ENCODE measurements at places on chromosomes 6 and 20. TPM values are rescaled to one million over a fixed set of nuclear protein-coding genes. Genes with fewer than 3 reads are reported as not detected.

DNA sequence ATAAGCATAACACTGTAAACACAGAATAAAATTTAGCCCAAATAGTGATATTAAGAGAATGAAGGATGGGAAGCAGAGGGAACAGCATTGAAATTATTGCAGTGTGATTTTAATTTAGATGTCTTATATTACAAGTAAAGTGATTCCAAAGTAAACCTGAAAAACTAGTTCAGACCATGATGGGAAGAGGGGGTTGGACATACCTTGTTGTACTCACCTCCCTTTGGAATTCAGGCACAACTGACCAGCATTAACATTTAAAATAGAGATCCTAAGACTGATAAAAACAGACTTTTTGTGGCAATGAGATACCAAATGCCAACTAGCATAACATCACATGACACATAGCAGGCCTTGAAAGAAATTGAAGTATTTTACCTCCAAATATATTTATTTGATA, 262.6 kb upstream of the PRND start:
- no peak for DNase-seq

The FOXQ1 gene
- total RNA-seq, result 0.24 TPM

DNA sequence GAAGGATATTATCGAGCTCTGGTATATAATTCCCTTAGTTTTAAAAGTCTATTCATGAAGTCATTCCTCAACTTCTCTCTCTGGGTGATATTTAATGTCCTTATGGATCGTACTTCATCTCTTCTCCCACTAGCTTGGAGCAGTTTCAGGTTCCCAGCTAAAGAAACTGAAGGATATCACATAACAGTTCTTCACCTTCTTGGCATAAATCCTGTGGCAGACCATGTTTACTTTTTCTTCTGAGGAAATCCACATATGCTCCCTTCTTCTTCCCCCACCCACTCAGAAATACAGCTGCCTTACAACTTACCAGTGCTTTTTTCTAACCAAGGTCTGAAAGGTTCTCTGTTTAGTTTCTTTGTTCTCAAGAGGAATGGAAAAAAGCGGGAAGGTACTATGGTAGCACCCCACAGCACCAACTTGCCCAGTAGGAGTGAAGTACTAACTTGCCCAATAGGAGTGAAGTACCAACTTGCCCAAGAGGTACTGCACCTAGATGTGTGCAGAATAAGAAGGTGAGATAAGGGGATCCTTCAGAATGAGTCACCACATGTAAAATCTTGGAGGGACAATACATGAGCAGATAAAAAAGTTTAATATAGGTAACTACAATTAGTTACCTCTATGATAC, 53.1 kb downstream of the TSPYL4 start:
- peak; percentile 55 for DNase-seq

- peak; percentile 24 for DNase-seq
These were observed 42.1 kb downstream of the MAP3K4 start for GRCh38 chr6:161033667-161034066.

The IP6K3 gene
- total RNA-seq, result 4.6 TPM

DNA sequence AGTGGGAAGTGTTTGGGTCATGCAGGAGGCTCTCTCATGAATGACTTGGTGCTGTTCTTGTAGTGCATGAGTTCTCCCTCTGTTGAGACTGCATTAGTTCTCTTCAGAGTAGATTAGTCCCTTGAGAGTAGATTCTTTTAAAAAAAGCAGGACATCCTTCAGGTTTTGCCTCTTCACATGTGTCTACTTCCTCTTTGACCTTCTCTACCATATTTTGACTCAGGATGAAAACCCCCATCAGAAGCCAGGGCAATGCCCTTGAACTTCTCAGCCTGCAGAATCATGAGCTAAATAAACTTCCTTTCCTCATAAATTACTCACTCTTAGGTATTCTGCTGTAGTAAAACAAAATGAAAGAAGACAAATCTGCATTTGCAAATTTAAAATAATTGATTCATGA, 170.3 kb downstream of the CD109 start:
- DNase-seq, result no peak

GRCh38 chr6:164124473-164124872, 710.0 kb downstream of the QKI start:
- no peak for DNase-seq

DNA sequence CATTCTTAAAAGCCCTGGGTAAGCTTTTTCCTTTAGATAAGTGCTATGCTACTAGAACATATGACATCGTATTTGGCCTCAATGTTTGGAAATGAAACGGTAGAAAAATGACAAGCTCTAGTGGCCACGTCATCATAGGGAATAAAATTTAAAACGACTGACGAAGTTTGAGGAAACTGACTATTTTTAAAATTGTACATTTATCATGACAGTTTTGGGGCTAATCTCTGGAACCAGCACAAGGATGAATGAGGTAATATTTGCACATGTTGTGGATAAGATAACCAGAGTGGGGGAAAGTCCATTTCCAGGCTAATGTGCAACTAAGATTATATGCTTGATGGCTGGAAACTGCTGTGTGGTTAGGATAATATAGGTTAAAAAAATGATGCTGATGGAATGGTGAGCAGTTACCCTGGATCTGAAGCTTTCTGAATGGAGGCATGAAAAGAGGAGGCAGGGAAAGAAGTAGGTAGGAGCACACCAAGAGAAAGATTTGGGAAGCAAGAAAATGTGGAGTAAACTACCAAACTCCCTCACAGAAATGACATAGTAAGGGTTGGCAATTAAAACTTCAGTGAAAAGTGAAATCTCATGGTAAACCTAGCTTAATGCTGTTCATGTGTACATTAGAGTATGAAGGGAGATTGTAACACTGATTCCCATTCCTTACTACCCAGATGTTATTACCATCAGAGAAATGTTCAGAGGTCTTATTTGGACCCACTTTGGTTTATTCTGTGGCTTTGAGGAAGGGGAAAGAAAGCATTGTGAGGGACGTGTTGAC, 42.7 kb upstream of the CEP162 start:
- no peak for DNase-seq

The SALL4 gene
- 15.0 TPM for total RNA-seq

GRCh38 chr6:20126789-20127653, 85.2 kb downstream of the MBOAT1 start:
- no peak for DNase-seq

The ADNP gene
- 63.9 TPM for total RNA-seq

The PTK7 gene
- total RNA-seq, result 728 TPM

- peak; percentile 25 for DNase-seq
These were observed at the start of gene EYA4 for GRCh38 chr6:133241086-133241900. Gene EYA4, plus strand, starts transcription at chr6:133241357. Its CDS starts 33,424 bp downstream, at chr6:133274781.

- no peak for DNase-seq
These were observed 6.1 kb downstream of the PRDM13 start for GRCh38 chr6:99612551-99613408.

GRCh38 chr20:8152183-8152582, 20.1 kb downstream of the PLCB1 start:
- DNase-seq, result peak; percentile 75

GRCh38 chr6:115982453-115982852, 78.2 kb downstream of the FRK start:
- DNase-seq, result no peak

The HMGCLL1 gene
- 0.24 TPM for total RNA-seq

- DNase-seq, result no peak
These were observed 20.8 kb upstream of the SLC22A7 start for GRCh38 chr6:43277306-43277642.

The C6orf52 gene
- 2.9 TPM for total RNA-seq

GRCh38 chr20:57922706-57923105, 212.9 kb upstream of the PMEPA1 start:
- DNase-seq, result no peak

- peak; percentile 72 for DNase-seq
These were observed 167.3 kb downstream of the TRMT11 start for GRCh38 chr6:126153661-126154060.

- peak; percentile 34 for DNase-seq
These were observed 12.8 kb upstream of the ELOVL5 start for GRCh38 chr6:53361549-53362031.

GRCh38 chr6:137260217-137260616, 41.0 kb upstream of the IFNGR1 start:
- no peak for DNase-seq

GRCh38 chr6:156718647-156719394, 58.4 kb upstream of the ARID1B start:
- peak; percentile 77 for DNase-seq

DNA sequence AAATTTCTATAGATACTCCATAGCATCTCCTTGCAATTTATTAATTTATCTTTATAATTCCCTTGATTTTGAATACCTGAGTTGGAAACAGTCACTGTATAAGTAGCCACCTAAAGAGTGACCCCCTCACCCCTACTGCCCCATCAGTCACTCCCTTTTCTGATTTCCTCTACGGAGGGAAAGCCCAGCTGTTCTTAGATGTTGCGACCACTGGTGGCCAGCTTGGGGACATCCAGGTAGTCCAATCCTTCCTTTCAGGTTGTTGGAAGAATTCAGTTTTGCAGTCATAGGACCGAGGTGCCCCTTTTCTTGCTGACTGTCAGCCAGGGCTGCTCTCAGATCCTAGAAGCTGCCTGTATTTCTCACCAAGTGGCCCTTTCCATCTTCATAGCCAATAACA, 87.8 kb downstream of the BMP6 start:
- DNase-seq, result no peak

- DNase-seq, result peak; percentile 82
These were observed 91.3 kb downstream of the FILIP1 start for GRCh38 chr6:75402296-75402695.

DNA sequence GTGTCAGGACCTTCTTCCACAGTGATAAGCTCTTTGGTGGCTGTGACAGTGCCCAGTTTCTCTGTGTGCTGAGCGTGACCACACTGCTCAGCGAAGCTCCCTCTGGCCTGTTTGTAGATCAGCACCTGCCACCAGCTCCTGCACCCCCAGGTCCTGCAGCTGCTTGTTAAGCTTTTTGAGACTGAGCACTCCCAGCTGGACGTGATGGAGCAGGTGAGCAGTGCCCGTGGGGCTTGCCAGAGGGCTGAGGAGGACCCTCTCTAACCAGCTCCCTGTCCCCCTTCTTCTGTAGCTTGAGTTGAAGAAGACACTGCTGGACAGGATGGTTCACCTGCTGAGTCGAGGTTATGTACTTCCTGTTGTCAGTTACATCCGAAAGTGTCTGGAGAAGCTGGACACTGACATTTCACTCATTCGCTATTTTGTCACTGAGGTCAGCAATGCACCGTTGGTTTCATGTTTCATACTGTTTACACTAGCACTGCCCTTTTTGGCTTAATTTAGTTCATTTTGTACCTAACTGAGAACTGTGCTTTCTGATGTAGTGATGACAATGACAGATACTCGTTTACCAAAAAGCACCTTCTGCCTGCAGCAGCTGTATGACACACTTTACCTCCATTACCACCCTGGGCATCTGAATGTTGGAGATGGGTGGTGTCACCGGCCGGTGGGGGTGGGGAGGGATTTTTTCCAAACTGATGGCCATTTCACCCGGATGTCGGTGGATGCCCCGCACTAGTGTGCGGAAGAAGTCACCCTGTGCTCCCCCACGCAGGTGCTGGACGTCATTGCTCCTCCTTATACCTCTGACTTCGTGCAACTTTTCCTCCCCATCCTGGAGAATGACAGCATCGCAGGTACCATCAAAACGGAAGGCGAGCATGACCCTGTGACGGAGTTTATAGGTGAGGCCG, 12.5 kb downstream of the NELFCD start:
- no peak for DNase-seq

The SPDEF gene
- total RNA-seq, result 0.14 TPM

DNA sequence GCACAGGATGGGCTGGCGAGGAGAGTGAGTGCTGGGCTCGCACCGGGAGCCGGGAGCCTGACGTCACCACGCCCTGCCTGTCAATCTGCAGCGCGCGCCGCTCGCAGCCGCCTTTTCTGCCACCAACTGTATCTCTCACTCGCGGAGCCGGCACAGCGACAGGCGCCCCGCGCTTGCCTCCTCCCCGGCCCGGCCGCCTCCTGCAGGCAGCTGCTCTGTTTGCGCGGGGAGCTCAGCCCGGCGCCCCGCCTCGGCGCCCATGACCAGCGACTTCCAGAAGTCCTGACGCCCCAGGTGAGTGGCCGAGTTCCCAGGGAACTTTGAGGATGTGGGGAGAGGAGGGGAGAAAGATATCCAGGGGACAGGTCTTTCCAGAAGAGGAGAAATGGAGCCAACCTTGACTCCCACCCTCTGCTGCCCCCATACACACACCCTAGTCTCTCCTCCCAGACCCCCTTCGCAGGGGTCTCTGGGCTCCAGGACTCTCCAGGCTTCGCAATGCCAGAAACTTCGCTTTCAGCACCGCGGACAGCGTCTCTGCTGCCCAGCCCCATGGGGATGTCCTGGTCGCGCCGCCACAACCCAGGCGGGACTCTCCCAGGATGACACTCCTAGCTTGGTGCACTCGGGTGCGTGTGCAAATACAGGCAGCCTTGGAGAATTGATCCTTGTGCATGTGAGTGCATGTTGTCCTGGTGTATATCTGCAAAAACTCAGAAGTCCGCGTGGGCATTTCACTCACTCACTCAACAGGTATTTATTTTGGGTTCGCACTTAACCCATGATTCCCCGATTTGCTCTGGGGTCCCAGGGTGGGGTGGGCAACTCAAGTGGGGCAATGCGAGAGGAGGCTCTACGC, at the start of gene GPR6:
GPR6 (plus strand) TSS at position 138 of the 859 bp plus-strand sequence. CDS start 802 bp downstream, outside the sequence.
- DNase-seq, result peak; percentile 27

DNA sequence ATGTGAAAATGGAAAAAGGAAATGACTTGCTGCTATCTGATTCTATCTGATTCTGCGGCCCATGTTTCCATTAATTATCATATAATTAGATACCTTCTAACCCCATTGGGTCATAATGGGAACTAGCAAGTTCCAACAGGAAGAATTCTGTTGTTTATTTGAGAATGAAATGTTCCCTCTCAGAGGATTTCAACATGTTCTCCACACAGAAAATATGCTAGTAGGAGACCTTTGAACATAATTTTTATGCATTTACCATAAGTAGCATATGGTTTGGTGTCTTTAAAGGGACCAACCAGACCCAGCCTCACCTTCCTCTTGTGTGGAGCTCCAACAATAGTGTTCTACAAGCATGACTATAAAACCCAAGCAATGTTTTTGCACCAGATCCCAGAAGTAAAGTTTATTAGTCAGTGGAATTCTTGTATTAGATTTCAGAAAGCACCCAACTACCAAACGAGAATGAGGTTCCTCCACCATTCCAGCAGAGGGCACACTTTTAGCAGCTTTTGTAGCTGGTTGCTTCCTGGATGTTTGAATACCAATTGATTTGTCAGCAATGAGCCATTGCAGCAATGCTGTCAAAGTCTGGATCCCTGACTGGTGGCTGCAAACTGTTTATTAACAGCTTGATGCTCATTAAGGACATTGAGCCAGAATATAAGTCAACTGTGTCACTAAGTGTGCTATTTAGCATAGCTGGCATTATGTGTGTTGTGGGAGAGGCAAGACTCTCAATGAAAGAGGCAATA, 143.6 kb upstream of the GJE1 start:
- DNase-seq, result peak; percentile 46
